ENCODE measurements at places on chromosomes 1 and 21. TPM values are rescaled to one million over a fixed set of nuclear protein-coding genes. Genes with fewer than 3 reads are reported as not detected.

GRCh38 chr1:38308780-38309179 is 262.2 kb upstream of the POU3F1 start:
- H3K4me1 ChIP-seq: no peaks in the 10 kb centered on the region
- no peak for DNase-seq
- no peak overlapping the region for H3K27ac ChIP-seq

DNA sequence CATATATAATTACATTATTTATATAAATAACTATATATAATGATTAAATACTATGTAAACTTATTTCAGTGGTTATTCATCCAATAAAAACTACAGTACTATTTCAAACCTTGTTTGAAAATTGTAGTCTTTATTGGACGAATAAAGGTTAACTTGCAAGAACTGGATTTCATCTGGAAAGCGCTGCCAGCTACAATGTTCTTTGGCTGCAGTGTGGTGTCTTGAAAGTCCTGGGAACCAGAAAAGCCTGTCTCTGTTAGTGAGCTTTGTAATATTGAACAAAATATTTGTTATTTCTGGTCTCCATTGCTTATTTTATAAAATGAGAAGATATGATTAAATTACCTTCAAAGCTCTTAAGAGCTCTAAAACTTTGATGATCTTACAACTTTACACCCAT is 763.6 kb downstream of the ADGRL2 start:
- no peaks in the 10 kb centered on the region for H3K36me3 ChIP-seq
- H3K4me1 ChIP-seq: peaks cover 2% of the 10 kb centered on the region
- no peak overlapping the region for H3K27ac ChIP-seq
- H3K27me3 ChIP-seq: no peaks in the 10 kb centered on the region
- H3K4me3 ChIP-seq: no peak overlapping the region

- H3K36me3 ChIP-seq: no peaks in the 10 kb centered on the region
- H3K27ac ChIP-seq: no peak overlapping the region
- H3K4me3 ChIP-seq: no peak overlapping the region
- no peaks in the 10 kb centered on the region for H3K4me1 ChIP-seq
- H3K27me3 ChIP-seq: no peaks in the 10 kb centered on the region
These were observed 354.9 kb downstream of the BARHL2 start for GRCh38 chr1:90362163-90362562.

- H3K27ac ChIP-seq: peak overlapping the region; percentile 8
- DNase-seq: no peak
- H3K36me3 ChIP-seq: peaks cover 63% of the 10 kb centered on the region
- no peaks in the 10 kb centered on the region for H3K27me3 ChIP-seq
These were observed 109.4 kb downstream of the NRDC start for GRCh38 chr1:51768971-51769588.

- no peaks in the 10 kb centered on the region for H3K27me3 ChIP-seq
- H3K27ac ChIP-seq: no peak overlapping the region
- H3K4me1 ChIP-seq: peaks cover 16% of the 10 kb centered on the region
- DNase-seq: no peak
- no peak overlapping the region for H3K4me3 ChIP-seq
- H3K36me3 ChIP-seq: peaks cover 79% of the 10 kb centered on the region
These were observed 7.0 kb downstream of the UBE2Q1 start for GRCh38 chr1:154551474-154551873.

Gene SRSF10
- total RNA-seq: 192 TPM

Gene BGLAP
- 2.7 TPM for total RNA-seq

- peaks cover 20% of the 10 kb centered on the region for H3K36me3 ChIP-seq
- DNase-seq: peak; percentile 62
- peaks cover 30% of the 10 kb centered on the region for H3K4me1 ChIP-seq
- no peak overlapping the region for H3K4me3 ChIP-seq
- H3K27me3 ChIP-seq: no peaks in the 10 kb centered on the region
- no peak overlapping the region for H3K27ac ChIP-seq
These were observed 1.5 kb upstream of the FCMR start for GRCh38 chr1:206923009-206923960.

GRCh38 chr21:19489930-19490329 is 1086.3 kb upstream of the TMPRSS15 start:
- no peaks in the 10 kb centered on the region for H3K36me3 ChIP-seq
- no peak overlapping the region for H3K4me3 ChIP-seq
- no peaks in the 10 kb centered on the region for H3K27me3 ChIP-seq
- H3K4me1 ChIP-seq: no peaks in the 10 kb centered on the region
- no peak for DNase-seq
- no peak overlapping the region for H3K27ac ChIP-seq

Gene SLC44A5
- total RNA-seq: 0.69 TPM

Gene PAPPA2
- 0.05 TPM for total RNA-seq

Gene PWP2
- total RNA-seq: 8.7 TPM

Gene OTUD7B
- 4.3 TPM for total RNA-seq

Gene CRNN
- not detected for total RNA-seq

Gene OR10J1
- total RNA-seq: not detected

GRCh38 chr1:217924924-217925323 is 293.8 kb downstream of the SPATA17 start:
- no peak overlapping the region for H3K27ac ChIP-seq
- no peak overlapping the region for H3K4me3 ChIP-seq
- H3K36me3 ChIP-seq: no peaks in the 10 kb centered on the region
- no peak for DNase-seq
- H3K4me1 ChIP-seq: no peaks in the 10 kb centered on the region

DNA sequence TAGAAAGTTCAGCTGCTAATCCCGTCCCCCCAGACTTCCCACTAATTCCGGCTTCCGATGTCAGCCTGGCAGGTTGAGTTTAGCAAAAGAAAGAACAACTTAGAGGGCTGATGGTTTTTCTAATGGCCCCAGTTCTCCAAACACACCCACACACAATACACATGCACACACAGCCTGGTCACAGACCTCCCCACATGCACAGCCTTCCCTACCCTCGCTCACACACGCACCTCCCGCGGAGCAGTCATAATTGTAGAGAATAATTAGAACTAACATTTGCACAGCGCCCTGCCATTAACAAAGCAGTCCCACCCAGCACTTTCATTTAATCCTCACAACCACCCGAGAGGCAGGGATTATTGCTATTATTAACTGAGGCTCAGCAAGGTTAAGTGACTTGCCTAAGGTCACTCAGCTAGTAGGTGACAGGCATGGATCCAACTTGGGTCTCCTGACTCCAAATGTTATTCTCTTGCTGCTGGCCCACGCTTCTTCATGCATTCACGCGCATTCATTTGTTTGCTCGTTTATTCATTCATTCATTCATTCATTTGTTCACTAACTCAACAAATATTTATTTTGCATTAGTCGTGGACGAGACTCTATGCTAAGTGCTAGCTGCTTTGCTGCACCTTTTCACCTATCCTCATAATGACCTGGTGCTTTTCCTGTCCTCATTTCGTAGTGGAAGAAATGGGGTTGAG is 274.9 kb downstream of the FOXD2 start:
- H3K4me3 ChIP-seq: no peak overlapping the region
- no peak for DNase-seq
- H3K27ac ChIP-seq: no peak overlapping the region
- no peaks in the 10 kb centered on the region for H3K36me3 ChIP-seq
- peaks cover 15% of the 10 kb centered on the region for H3K4me1 ChIP-seq
- H3K27me3 ChIP-seq: peaks cover 57% of the 10 kb centered on the region

- H3K4me1 ChIP-seq: peaks cover 96% of the 10 kb centered on the region
- H3K4me3 ChIP-seq: peak overlapping the region; percentile 19
- DNase-seq: no peak
- H3K27me3 ChIP-seq: no peaks in the 10 kb centered on the region
These were observed 45.3 kb downstream of the JAK1 start for GRCh38 chr1:64920941-64921589.

- no peaks in the 10 kb centered on the region for H3K4me1 ChIP-seq
- H3K27ac ChIP-seq: no peak overlapping the region
- H3K27me3 ChIP-seq: peaks cover 3% of the 10 kb centered on the region
- H3K36me3 ChIP-seq: no peaks in the 10 kb centered on the region
- H3K4me3 ChIP-seq: no peak overlapping the region
- DNase-seq: no peak
These were observed 370.2 kb upstream of the USP24 start for GRCh38 chr1:55585402-55585792.

Gene CD52
- 499 TPM for total RNA-seq

Gene ARHGEF16
- total RNA-seq: not detected

GRCh38 chr1:59295618-59296017 is 1.3 kb upstream of the FGGY start:
- no peak for DNase-seq
- peaks cover 56% of the 10 kb centered on the region for H3K4me1 ChIP-seq
- H3K36me3 ChIP-seq: no peaks in the 10 kb centered on the region
- peak overlapping the region; percentile 91 for H3K27ac ChIP-seq
- H3K27me3 ChIP-seq: no peaks in the 10 kb centered on the region

Gene S1PR1
- total RNA-seq: 85.2 TPM

Gene SYNC
- total RNA-seq: not detected

Gene MAN1C1
- total RNA-seq: 0.20 TPM

DNA sequence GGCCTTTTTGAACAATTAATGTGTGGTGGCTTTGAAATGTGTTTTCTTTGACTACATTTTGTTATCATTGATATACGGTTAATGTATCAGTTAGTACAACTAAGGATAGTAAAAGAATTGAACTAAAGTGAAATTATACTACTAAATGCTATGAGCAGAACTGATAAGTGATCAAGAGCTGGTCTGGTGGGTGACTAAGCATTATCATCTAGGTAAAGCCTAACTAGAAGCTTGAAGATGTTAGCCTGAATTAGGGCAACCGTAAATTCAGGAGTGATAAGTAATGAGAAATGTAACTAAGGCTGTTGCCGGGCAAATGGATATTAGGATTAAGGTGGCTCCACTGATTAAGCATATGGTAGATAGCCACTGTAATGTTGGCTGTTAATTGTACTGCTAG is 16.0 kb upstream of the GCLM start:
- peaks cover 15% of the 10 kb centered on the region for H3K27me3 ChIP-seq
- no peaks in the 10 kb centered on the region for H3K4me1 ChIP-seq
- H3K27ac ChIP-seq: no peak overlapping the region
- H3K36me3 ChIP-seq: no peaks in the 10 kb centered on the region

- peaks cover 6% of the 10 kb centered on the region for H3K27me3 ChIP-seq
- no peak for DNase-seq
- H3K4me3 ChIP-seq: no peak overlapping the region
- H3K4me1 ChIP-seq: no peaks in the 10 kb centered on the region
- no peak overlapping the region for H3K27ac ChIP-seq
These were observed 98.4 kb downstream of the MAGI3 start for GRCh38 chr1:113488576-113489177.

DNA sequence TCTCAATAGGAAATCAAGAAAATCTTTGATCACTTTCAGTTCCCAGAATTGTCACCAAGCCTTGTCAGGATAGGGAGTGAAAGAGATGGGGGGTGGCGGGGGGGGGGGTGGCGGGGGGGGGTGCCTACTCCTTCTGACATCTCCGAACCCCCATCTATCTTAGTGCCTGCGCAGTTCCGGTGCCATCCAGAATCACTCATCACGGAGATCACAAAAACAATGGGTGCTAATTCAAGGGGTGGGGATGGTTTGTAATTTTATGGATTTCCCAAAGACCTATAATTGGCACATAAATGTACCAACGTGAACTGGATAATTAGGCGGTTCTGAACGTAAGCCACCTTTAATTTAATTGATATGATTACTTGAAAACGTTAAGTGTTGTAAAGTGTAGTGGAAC is 2.1 kb downstream of the DAB1 start:
- H3K27me3 ChIP-seq: peaks cover 57% of the 10 kb centered on the region
- peaks cover 2% of the 10 kb centered on the region for H3K4me1 ChIP-seq
- H3K36me3 ChIP-seq: no peaks in the 10 kb centered on the region
- no peak overlapping the region for H3K27ac ChIP-seq

Gene SLC45A3
- total RNA-seq: 7.4 TPM

Gene LMX1A
- total RNA-seq: not detected

DNA sequence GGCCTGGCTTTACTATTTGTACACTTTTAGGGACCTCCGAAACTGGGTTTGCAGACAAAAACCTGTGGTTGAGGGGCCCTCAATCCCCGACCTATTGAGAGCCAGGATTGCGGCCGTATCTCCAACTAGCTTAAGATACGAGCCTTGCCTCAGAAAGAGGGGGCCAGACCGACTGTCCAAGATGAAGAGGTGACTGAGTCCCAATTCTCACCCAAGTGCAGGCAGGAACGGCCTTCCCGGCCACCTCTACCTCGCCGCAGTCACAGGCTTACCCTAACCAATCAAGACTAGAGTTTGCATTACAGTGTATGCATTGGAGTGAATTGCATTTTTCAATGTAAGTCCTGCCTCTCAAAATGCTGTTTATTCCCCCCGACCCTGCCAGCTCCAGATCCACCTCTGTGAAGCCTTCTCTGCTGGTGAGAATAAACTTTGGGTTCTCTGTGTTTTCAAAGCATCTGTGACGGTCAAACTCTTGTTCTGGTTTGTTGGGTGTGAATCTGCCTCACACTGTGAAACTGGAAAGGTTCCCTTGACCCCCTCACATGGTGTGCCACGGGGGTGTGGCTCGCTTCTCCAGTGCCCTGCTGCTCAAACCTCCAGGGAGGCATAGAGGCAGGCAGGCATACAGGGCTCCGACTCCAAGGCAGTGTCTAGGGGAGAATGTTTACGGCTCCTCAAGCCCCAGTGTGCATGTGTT is 62.2 kb upstream of the WLS start:
- no peak for DNase-seq
- no peaks in the 10 kb centered on the region for H3K4me1 ChIP-seq
- H3K4me3 ChIP-seq: no peak overlapping the region
- H3K36me3 ChIP-seq: no peaks in the 10 kb centered on the region

Gene SPRR5
- total RNA-seq: not detected

Gene KCNK1
- total RNA-seq: not detected

Gene OVAAL
- total RNA-seq: not detected

GRCh38 chr1:169307176-169307575 is 60.4 kb downstream of the NME7 start:
- no peak overlapping the region for H3K27ac ChIP-seq
- no peak overlapping the region for H3K4me3 ChIP-seq
- H3K4me1 ChIP-seq: peaks cover 4% of the 10 kb centered on the region
- DNase-seq: no peak

Gene ADAMTS5
- not detected for total RNA-seq

DNA sequence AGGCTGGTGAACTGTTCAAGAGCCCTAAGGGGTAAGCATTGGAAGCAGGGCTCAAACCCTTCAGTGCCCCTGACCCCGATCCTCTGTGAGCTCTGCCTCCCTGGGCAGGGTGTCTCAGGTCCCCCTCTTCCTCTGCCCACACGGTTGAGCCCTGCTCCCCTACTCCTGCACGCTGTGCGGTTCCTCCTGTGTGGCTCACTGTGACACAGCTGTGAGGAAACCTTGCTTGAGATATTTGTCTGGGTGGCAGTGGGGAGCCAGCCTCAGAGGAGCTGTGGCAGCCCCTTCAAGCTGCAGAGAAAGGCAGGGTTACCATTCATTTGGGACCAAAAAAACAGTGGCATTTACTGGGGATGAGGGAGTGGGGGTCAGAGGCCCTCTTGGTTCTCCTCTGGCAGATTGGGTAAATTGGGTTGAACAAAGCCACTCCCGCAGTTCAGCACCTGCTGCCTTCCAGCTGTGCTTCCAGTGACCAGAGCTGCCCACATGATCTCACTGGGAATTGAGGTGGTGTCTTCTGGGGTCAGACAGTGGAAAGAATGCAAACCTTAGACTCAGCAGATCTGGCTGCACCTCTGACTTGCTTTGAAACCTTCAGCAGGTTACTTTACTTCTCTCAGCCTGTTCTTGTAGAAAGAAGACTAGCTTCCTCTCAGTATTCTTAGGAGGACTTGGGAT is 60.6 kb upstream of the CD1D start:
- DNase-seq: no peak
- H3K36me3 ChIP-seq: no peaks in the 10 kb centered on the region
- peaks cover 33% of the 10 kb centered on the region for H3K27me3 ChIP-seq
- H3K27ac ChIP-seq: no peak overlapping the region
- H3K4me3 ChIP-seq: no peak overlapping the region

- no peak for DNase-seq
- no peak overlapping the region for H3K4me3 ChIP-seq
- H3K4me1 ChIP-seq: peaks cover 11% of the 10 kb centered on the region
- no peaks in the 10 kb centered on the region for H3K27me3 ChIP-seq
These were observed 484.8 kb upstream of the RUNX1 start for GRCh38 chr21:35533893-35534292.
